Activated CD8-positive, alpha-beta T cell treated with anti-CD3 and anti-CD28 coated beads for 36 hours (primary cell): ENCODE measurements at places on chromosomes 4 and X. TPM values are rescaled to one million over a fixed set of nuclear protein-coding genes. Genes with fewer than 3 reads are reported as not detected.

DNA sequence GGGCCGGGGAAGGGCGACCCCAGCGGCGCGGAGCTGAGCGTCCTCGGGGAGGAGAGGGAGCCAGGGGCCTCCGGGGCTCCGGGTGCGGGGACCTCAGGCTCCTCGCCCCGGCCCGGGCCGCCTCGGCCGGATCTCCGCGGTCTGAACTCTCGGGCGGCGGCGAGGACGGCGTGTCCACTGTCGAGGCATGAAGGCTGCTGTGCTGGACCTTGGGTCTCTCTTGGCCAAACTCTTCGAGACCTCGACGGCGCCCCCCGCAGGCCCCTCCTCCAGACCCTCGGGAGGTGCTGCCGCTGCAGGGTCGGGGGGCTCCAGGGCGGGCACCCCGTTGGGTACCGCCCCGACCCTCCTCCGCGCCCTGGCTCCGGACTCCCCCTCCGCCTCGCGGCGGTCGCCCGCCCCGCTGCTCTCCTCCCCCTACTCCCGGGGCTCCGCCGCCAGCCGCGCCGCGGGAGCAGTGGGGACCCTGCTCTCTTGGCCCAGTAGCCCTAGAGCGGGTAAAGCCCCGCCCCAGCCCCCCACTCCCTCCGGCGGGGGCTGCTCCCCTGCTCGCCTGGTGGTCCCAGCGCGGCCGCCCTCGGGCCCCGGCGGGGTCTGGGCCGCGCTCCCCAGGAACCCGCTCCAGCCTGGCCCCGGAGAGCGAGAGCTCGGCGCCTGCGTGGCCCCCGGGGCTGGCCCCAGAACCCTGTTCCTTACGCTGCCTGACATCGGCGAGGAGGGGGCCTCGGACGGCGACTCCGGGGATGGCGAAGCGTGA, 564 bp downstream of the FAM149A start:
- no peaks in the 10 kb centered on the region for H3K36me3 ChIP-seq
- peak overlapping the region; percentile 71 for H3K4me3 ChIP-seq
- no peak overlapping the region for H3K27ac ChIP-seq

DNA sequence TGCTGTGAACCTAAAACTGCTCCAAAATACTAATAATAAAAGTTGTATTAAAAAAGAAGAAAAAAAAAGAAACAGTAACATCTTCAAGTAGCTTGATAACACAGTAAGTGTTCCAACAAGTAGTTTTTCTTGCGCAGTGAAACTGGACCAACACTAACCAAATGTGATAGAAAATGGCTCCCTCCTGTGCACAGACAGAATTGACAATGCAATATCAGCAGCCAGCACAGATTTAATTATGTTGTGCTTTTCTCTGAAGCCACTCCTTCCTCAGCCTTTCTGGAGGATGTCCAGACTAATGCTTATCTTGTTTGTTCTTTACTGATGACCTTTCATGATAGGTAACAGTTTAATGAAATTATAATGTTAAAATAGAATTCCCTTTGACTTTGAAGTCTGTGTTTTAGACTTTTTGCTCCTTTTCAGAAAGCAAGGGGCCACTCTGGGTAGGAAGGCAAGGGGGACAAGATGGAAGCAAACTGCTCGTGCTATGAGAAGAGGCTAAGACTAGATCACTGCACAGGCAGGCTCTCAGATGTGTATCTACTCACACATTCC, 147.1 kb upstream of the RPL34 start:
- H3K4me1 ChIP-seq = peaks cover 14% of the 10 kb centered on the region
- H3K36me3 ChIP-seq = no peaks in the 10 kb centered on the region
- no peak for DNase-seq

Gene HPGD
- total RNA-seq = 4.7 TPM

Gene RNF128
- total RNA-seq = not detected

Gene CYBB
- total RNA-seq = 0.07 TPM
